Spleen (tissue), 13 donors: ENCODE measurements at places on chromosomes 4 and X. TPM values are rescaled to one million over a fixed set of nuclear protein-coding genes. Genes with fewer than 3 reads are reported as not detected.

NPY2R gene
- not detected for total RNA-seq

DNA sequence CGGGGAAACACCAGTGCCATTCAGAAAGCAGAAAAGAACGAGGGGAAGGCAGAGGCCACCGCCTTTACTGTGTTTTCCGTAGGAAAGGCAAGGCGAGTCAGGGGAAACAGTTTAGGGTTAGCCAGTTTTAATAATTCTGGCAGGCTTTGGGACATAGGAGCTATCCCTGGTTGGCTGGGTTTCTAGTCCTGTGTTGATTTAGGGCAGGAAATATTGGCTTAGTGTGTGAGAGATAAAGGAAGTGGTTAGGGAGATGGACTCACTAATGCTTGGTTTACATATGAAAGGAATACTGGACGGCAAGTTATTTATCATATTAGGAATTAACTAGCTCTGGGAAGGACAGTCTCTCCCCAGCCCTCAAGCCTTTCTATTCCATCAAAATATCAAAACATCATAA, 53.1 kb downstream of the SYNPO2 start:
- DNase-seq: no peak

GRCh38 chr4:101621120-101621519, 169.4 kb upstream of the BANK1 start:
- DNase-seq: no peak

DNA sequence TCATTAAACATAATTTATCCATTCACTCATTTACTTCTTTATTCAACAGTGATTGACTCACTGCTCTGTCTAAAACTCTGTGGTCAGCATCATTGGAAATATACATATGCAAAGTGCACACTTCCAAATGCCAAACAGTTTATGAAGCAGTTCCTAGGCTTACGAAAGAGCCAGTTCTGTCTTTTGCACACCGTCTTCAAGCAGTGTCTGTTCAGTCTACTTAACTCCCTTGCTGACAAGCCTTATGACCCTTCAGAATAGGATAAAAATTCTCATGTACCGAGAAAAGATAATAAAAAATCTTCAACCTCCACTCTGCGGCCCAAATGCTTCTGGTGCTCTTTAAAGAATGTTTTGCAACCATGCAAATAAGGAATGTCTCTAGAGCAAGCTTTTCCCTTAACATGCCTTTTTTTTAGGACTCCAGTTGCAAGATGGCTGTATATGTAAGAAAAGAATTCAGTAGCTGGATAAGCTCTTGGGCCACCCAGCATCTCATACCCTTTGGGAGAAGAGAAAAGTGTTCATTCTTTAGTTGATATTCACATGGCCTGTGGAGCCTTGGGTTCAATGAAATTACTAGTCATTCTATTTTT, 1037.0 kb upstream of the SLIT2 start:
- DNase-seq: no peak

DNA sequence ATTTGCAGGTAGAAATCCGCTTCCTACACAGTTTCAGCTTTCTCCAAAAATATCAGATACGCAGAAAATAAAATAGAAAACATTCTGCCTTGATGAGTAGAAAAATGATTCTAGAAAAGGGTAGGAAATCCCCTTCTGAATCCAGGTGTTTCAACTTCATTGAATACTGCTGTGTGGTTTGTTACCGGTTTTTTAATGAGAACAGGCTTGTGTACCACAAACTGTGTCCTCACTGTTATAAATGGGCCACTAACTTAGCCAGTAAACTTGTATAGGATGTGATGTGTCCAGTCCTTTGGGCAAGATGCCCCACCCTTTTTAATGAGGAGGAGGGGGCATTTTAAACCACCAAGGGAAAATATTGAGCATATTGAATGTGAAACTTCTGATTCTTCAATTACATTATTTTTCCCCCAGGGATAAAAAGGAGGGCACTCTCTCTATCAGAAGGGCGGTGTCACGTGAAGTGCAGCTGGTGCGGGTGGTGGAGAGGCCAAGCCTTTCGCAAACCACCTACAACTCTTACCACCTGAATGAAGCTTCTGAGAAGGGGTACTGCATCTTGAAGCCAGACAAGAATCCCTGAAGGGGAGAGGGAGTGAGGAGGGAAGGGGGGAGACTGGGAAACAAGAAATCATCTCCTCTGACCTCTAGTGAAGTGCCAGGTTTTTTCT, 4.5 kb downstream of the CXXC4 start:
- DNase-seq: no peak

- no peak for DNase-seq
These were observed 23.3 kb downstream of the HAND2 start for GRCh38 chr4:173506597-173507211.

DNA sequence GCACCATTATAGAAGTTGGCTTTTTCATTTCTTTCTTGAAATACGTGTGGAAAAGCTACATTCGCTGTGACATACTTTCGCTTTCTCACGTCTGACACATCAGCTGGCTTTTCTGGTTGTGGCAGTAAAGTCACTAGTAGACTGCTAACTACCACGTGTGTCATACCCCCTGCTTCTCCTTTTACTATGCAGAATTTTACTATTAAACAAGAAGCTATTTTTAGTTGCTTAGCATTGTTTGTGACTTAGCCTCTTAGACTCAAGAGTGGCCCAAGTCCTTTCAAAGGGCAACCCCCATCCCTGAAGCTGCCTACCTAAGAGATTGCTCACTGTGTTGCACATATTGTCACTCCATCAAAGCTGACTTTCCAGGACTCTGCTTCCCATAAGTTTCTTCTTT, 2.1 kb upstream of the IL2 start:
- DNase-seq: no peak

DNA sequence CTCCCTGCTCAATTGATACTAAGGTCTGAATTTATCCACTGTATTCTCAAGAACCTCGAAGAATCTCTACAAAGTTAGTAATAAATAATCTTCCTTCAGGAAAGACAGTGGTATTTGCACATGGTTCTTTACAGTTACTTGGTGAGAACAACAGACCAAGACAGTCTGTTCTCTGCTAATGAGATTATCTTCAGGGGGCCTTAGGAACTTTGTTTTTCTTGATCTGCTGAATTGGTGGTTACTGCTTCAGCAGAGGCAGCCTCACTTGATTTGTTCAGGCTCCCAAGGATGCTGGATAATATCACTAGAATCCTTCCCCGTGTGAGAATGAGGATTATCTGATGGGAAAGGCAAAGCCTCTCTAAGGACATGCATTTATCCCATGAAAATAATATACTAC, 64.8 kb downstream of the CBR4 start:
- DNase-seq: no peak

GRCh38 chr4:15894921-15895916, 43.3 kb downstream of the FGFBP1 start:
- no peak for DNase-seq

GRCh38 chr4:142559986-142560385, 286.1 kb downstream of the INPP4B start:
- DNase-seq: no peak

- no peak for DNase-seq
These were observed 145.6 kb downstream of the RAP1GDS1 start for GRCh38 chr4:98406819-98407218.

DNA sequence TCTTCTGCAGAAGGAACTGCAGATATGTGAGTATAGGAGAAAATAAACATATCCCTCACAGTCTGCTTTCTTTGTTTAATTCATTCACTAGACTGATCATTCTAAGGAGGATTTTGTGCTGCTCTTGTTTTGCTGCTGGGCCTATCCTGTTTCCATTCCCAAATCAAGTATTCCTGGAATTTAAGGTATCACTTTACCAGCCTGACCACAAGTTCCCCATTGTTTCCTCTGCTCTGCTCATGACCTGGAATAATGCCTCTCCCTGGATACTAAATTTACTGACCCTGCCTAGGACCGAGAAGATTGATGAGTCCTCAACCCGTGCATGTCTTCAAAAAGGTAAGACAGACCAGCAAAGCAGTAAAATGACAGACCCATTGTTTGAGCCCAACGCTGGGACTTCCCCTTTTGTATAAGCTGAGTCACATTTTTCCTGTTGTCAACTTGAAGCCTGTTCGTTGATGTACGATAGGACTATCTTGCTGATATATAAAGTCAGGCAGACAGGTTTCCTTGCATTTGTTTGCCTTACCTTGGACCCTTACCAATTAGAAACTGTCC, 85.5 kb upstream of the TET2 start:
- no peak for DNase-seq

DNA sequence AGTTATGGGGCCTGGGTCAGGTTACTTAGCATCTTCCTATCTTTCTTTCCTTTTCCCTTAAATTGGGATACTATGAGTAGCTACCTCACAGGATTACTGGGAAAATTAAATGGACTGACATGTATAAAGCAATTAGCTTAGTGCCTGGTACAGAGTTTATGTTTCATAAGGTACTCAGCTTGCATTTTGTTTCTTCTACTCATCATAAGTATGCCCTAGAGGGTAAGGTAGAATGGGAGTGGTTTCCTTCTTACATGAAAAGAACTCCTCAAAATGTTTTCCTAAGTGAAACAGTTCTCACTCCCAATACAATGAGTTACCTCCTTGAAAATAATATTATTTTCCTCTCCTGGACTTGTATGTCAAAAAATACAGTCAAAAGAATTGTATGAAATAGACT, 75.7 kb downstream of the NPFFR2 start:
- no peak for DNase-seq

GRCh38 chrX:98956014-98956413, 1454.1 kb downstream of the PCDH19 start:
- DNase-seq: no peak

DNA sequence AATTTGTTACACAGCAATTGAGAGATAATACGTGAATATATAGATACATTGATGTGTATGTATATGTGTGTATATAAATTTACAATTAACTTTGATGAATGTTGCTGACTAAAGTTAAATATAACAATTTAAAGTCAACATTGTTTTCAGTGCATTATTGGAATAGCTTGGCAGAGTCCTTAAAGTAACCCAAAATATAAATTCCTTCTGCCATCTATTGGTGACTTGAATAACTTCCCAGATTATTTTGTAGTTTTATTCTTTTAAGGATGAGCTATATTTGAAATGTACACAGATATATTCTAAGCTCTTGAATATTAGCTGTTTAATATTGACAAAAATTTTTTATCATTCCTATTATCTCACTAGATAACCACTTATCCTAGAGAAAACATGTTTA, 298.2 kb upstream of the FSTL5 start:
- no peak for DNase-seq

AWAT2 gene
- total RNA-seq: not detected

DNA sequence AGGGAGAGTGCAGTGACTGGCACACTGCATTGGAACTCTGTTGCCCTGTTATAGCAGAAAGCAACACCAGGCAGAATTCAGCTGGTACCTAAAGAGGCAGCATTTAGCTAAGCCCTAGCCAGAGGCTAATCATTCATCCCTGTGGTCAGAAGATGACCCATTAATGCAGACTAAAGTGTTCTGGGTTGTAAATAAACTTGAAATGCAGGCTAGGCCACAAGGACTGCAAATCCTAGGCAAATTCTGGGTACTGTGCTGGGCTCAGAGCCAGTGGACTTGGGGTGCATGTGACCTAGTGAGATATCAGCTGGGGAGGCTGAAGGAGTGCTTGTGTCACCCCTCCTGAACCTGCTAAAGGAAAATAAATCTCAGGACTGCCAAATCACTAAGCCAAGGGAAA, 91.2 kb downstream of the LPAR4 start:
- DNase-seq: no peak

DNA sequence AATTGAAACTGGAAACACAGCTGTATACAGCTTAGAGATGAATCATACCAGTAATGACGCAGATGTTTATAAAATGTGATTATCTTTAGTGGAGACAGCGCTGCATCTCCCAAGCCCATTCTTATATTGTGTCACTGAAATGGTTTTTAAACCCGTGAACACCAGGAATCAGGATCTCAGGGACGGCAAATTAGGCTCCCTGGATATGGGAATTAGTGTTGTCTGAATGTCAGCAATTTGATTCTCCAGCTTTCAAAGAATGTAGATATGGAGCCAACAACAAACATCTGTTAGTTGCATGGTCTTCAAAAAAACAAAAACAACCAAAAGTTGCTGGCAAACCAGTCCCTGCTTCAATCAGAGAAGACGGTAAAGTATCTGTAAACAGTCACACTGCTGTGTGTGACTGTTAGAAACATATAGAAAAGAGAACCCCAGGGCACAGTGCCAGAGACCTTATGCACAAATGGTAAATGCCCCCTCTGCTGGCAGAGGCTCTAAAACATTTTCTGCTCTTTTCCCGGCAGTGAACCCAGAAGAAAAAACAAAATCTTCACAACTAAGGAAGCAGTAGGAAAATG, 351.9 kb upstream of the FTHL17 start:
- DNase-seq: no peak

- DNase-seq: no peak
These were observed 222.0 kb downstream of the PPP3CA start for GRCh38 chr4:101125045-101125942.

CPZ gene
- total RNA-seq: 0.93 TPM

ENPEP gene
- total RNA-seq: 33.1 TPM

DNA sequence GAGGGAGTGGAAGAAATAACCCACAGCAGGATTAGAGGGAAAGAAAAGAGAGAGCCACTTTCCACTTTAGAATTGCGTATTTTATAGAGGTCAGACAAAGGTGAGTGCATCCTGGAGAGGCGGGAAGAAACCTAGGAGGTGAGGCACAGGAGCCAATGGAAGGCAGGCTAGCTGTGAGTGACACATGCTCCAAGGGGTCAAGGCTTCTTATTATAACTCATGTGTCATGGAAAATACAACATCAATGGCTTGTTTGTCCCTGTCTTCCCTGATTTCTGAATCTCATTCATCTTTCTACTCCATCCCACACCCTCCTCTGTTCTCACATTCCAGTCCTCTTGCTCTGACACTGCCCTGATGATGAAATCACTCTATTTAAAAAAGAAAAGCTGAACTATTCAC, 14.4 kb downstream of the ANXA3 start:
- DNase-seq: no peak

DNA sequence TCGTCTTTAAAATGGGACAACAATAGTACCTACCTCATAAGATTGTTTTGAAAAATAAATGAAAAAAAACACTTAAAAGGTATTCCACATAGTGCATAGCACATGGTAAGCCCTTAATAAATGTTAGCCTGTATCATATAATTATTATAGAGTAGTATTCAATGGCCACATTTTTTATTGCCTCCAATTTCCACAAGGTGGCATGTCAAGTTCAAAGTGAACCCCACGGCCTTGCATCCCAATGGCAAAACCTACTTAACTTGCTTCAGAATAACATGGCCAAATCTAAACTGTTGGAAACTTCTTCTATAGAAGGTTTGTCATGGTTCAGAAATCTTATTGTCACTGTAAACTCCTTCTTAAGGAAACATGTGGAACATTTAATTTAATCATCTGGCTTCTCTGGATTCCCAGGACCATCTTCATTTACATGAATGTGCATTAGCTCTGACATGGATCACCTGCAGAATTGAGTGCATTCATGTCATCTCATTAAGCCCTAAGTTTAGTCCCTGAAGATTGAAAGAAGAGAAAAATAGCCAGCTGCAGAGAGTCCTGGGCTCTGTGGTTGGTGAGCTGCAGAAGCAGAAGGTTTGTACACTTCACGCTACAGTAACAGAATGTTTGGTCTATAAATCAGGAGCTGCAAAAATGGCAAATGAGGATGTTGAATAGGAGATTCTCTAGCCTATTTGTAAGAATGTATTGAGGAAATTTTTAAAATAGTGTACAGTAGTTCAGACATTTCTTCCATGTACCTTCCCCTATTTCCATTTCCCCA, 61.0 kb downstream of the ANXA3 start:
- DNase-seq: no peak
